ENCODE measurements at places on chromosomes 16 and 17.

- no peak for DNase-seq
Measured at GRCh38 chr17:55466671-55467070, 44.6 kb downstream of the SMIM36 start.

DNA sequence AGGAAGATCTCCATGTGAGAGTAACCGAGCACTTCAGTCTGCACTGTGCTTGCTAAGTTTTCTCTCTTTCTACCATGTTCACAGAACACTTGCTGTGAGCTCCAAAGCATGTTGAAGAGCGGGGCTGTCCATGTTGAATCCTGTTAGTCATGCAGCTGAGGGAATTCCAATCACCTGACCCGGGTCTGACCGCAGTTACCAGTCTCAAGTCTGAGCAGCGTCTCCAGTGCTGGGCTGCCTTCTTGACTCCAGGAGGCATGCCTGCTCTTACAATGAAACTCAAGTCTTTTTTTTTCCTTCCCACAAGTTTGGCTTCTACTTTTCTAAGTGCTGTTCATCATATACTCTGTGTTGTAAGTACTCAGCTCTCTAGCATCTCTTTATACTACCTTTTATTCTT lies 44.3 kb downstream of the HOXB1 start:
- no peak for DNase-seq

DNA sequence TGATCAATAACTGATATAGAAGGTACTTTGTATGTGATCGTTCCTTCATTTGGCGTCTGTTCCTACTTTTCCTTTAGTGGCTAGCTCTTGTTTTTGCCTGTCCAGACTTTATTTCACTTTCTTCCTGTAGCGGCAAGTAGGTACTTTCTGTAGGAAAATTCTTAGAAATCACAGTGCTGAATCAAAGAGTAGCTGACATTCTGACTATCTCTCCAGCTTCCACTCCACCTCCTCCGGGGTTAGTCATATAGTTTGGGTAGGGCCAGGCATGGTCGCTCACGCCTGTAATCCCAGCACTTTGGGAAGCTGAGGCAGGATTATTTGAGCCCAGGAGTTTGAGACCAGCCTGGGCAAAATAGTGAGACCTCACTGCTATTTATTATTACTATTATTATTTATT lies 29.9 kb upstream of the PAFAH1B1 start:
- no peak for DNase-seq

DNA sequence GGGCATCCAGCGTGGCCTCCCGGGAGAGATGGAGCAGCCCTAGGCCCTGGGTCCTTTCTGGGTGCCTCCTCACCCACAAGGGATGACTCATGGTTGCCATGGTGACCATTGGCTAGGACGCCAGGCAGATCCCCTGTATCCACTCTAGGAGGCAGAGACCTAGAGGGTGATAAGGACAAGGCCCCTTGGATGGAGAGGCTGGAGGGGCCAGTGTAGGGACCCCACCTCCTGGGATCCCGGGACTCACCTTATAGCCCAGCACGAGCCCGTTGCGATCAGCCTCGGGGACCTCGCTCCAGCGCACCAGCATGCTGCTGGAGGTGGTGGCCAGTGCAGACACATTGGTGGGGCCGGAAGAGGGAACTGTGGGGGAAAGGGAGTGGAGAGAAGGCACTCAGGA lies 82.2 kb upstream of the CDC42EP4 start:
- no peak for DNase-seq

DNA sequence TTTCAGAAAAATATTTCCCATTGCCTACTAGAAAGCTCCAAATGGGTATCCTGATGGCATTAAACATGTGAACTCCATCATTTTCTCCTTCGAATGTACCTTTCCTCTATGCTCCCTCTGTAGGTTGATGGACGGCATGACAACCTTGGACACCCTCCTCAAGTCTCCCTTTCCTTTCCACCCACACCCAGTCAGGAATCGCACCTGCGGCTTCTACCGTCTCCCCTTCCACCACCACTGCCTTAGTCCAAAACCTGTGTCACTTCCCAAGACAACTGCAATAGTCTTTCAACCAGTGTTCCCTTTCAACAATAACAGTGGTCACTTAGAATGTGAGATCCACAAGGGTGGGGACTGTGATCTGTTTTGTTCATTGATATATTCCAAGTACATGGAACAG lies 233.1 kb upstream of the AXIN2 start:
- DNase-seq = no peak

All from NCI-H2081 treated with DMSO at 0.1 percent for 48 hours (cell line).